ENCODE measurements at places on chromosomes 3 and 15. TPM values are rescaled to one million over a fixed set of nuclear protein-coding genes. Genes with fewer than 3 reads are reported as not detected.

DNA sequence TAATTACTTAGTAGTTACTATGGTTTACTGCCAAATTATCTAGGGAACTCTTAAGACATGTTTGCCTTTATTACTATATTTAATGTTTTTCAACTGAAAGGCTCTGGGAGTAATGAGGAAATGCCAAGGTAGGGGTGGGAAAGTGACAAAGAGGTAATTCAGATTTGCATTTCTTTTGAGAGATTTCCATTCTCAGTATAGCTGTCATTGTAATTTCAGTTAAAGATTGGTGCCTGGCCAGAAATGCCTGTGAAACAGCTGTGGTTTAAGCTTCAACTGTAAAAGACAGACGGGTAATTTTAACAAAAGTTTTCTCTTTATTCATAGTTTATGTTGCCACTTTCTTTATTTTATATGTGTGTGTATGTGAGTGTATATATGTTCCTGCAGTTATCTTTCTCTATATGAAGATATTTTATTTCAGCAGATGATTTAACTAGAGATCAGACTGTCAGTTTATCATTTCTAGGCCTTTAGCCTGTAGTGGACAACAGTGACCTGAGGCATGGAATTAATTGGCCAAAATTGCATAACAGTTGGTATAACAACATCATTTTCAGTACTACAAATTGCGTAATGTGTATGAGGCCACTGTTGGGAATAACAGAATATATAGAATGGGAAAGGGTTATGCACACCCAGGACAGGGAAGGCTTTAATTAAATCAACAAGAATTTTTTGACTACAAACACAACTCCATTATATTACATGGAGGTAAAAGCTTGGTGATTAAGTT lies 119.0 kb downstream of the BBX start:
- no peak for DNase-seq

DNA sequence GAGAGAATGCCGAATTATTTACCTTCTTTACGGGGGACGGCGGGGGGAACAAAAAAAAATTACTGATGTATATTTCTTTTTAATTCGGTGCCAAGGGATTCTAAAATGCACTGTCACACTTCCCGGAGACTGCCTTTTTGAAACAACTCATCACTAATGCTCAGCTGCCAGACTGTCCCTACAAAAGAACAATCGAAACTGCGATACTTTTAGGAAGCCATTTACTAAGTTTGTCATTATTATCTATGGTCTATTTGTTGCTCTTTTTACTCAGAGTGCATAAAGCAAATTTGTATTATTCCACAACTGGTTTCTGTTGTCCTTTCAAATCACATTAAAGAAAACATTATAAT lies 60.8 kb downstream of the TM4SF4 start:
- DNase-seq, result no peak

DNA sequence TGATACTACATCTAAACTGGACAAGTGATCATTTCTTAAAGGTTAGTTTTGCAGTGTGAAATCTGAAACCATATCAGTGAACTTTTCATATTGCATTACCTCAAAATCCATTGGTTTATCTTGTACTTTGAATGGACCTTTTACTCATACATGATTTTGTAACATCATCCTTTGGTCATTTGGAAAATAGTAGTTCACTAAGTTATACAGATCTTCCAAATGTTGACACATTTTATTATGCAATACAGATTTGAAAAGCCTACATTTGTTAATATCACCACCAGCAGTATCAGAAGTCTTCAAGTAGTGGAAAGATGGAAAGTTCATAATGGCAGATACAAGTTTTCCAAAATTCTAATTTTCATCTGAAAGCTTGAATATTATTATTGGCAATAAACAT lies 64.0 kb upstream of the CDV3 start:
- no peak for DNase-seq

DNA sequence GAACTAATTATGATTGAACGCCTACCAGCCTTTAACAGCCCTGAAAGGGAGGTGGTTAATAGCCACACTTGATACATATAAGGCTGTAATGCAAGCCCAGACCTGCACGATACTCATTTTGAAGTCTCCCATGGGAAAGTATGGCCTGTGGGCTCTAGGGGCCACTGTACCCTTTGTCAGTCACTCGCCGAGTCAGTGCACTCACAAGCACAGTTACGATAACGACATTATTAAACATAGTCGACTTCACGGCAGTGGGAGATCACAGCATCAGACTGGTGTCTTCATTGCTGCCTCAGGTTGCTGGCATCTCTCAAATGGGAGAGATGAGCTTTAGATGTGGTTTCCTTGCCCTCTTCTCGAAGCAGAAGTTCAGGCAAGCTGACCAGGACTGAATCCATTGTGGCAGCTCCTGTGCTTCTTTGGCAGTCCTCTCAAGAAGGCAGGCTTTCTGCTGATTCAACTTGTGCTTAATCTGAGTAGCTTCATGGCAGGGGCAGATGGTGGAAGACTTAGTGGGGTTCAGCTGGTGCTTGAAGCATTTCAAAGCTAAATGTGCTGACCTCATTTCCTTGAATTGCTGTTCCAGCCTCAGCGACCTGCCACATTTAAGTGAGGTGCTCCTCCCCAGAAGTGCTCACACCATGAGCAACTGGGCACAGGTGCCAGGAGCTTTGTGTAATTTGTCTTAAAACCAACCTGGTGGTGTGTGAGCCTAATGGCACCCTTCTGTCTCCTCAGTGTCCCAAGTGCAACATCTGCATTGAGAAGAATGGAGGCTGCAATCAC lies 15.8 kb upstream of the P4HTM start:
- peak; percentile 22 for DNase-seq

DNA sequence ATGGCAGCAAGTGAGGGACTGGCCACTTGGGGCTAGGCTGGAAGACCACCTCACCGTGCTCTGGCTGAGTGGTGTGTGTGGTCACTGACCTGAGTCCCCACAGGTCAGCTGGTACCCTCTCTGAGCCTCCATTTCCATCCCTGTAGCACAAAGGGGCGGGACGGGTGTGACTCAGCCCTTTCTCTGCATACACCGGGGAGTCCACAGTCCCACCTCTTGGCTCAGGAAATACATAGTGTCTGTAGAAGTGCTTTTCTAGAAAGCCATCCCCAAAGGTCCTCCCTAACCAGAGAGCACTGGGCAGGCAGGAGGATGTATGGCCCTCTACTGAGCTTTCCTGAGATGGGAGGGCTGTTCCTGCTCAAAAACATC lies 27.2 kb downstream of the WNT7A start:
- no peak for DNase-seq

DNA sequence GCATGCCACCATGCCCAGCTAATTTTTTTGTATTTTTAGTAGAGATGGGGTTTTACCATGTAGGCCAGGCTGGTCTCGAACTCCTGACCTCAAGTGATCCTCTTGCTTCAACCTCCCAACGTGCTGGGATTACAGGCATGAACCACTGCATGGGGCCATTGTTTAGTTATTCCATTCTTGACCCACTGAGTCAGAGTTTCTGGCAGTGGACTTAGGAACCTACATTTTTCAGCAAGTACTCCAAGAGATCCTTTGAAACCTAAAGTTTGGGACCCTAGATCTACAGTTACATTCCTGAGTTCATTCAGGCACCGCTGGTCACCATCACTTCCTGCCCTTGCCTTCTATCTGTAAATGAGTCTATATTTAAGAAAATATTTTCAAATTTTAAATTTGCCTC lies 1.4 kb upstream of the TNFSF10 start:
- DNase-seq, result no peak

Gene SH3GL3
- not detected for total RNA-seq

DNA sequence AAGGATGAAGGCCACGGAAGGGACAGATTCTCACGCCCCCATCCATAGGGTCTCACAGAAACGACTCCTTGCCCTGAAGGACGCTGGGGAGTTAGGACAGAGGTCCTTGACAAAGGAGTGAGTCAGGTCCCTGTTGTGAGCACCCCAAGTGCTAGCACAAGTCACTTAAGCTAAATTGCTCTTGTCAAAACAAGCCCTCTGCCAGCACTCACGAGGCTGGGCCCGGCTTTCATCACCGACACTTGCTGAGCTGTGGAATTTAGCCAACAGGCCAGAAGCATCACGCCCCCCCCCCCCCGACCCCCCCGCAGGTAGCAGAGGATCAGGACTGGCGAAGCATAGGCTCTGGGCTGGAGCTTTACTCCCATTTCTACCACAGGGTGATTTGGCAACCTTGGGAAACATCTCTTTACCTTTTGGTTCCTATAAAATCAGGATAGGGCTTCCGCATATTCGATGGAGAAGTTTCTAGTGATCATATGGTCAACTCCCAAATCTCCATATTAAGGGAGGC lies 75.4 kb downstream of the ADCY5 start:
- DNase-seq, result no peak

- no peak for DNase-seq
Observed at GRCh38 chr3:14805961-14806537, 12.7 kb upstream of the FGD5 start.

DNA sequence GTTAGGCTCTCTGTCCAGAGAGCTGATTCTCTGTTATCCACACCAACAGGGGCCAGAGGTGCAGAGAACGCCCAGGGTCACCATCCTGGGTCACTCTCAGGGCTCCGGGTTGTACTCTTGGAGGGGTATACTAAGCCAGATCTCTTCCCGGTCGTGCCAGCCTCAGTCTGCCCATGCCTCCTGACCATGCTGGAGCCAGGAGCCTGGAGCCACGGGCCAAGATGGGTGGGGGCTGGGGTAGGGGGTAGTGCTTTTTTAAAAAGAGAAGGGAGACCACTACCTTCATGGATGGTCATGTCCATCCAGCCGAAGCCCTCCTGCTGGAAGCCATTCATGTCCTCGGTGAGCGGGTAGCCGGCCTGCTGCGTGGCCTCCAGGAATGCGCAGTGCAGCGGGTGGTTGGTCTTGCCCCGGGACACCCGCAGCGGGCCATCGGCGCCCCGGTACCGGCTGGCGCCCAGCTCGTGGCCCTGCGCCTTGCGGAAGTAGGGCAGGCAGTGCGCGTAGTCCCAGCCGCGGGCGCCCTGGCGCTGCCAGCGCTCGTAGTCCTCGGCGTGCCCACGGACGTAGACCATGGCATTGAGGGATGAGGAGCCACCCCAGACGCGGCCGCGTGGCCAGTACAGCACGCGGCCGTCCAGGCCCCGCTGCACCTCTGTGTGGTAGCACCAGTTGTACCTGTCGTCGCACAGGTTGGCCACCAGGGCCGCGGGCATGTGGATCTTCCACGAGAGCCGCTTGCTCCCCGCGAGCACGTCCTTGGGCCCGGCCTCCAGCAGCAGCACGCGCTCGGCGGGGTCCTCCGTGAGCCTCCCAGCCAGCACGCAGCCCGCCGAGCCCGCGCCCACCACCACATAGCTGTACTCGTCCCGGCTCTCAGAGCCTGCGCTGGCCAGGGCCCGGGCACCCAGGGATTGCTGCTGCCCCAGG lies 22.9 kb downstream of the CHDH start:
- DNase-seq, result no peak

DNA sequence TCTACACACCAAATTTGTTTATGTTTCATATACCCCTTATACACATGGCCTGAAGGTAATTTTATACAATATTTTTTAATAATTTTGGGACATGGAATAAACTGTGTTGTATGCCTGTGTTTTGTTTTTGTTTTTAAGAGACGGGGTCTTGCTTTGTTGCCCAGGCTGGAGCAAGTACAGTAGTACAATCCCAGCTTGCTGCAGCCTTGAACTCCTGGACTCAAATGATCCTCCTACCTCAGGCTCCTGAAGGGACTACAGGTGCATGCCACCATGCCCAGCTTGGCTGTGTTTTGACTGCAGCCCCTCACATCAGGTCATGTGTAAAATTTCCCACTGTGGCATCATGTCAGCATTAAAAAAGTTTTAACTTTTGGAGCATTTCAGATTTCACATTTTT lies 18.6 kb downstream of the SETD2 start:
- no peak for DNase-seq

GRCh38 chr3:177680472-177680821 lies 483.2 kb upstream of the TBL1XR1 start:
- DNase-seq, result no peak

Gene GPR149
- total RNA-seq, result not detected

Measured in CD4-positive, CD25-positive, alpha-beta regulatory T cell (primary cell).